ENCODE measurements at places on chromosomes 3 and 15. TPM values are rescaled to one million over a fixed set of nuclear protein-coding genes. Genes with fewer than 3 reads are reported as not detected.

GRCh38 chr3:37315669-37316068, 141.3 kb upstream of the LRRFIP2 start:
- DNase-seq = no peak

DNA sequence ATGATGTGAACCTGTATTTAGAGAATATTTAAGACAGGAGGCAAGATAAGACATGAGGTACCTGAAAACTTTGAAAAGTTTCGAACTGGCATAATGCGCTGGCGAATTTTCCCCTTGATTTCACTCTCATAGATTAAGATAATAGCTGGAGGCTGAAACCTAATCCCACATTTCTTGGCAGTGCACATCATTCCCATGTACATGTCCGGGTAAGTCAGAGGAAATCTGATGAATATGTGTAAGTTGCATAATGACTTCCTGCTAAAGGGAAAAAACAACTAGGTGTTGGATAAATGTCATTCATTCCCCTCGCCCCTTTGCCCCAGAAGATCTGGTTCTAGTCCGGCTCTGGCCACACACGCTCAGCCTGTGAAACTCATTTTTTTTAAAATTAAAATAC, 3.6 kb downstream of the CEP19 start:
- no peak for DNase-seq

The DMXL2 gene
- total RNA-seq = 48.6 TPM

DNA sequence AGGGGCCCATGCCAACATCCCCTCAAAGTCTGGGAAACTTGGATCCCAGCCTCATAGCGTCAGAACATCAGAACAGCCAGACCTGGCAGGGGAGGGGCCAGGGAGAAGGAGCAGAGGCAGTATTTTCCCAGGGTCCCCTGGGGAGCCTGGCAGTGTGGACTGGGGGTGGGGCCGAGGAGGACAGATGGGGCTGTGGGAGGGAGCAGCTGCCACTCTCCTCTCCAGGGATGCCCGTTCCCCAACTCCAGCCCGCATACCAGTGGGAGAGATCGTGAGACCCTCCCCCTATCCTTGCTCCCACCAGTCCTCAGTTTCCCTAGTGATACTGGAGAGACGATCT, 6.5 kb upstream of the DNAJB8 start:
- no peak for DNase-seq

GRCh38 chr3:127585163-127585812, 5.2 kb downstream of the TPRA1 start:
- no peak for DNase-seq

GRCh38 chr3:172515130-172515918, 7.9 kb downstream of the TNFSF10 start:
- no peak for DNase-seq
